ENCODE measurements at places on chromosomes 7 and 10.

DNA sequence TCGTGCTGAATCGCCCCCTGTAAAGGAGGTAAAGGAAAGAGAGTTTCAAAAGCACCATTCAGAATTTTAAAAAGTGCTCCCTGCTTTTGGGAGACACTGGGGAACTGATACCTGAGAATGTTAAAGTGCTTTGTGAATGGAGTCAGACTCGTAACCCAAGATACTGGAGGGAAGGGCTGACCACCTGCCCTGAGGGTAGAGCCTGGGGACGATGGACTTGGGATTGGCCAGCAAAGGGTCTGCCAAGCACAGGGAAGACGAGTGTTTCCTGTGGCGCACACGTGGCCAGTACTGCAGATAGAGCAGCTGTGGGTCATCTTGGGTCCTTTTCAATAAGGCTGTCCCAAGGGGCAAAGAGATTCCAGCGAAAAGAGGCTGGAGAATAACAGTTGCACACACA lies 1284.1 kb upstream of the AUTS2 start:
- DNase-seq = no peak

DNA sequence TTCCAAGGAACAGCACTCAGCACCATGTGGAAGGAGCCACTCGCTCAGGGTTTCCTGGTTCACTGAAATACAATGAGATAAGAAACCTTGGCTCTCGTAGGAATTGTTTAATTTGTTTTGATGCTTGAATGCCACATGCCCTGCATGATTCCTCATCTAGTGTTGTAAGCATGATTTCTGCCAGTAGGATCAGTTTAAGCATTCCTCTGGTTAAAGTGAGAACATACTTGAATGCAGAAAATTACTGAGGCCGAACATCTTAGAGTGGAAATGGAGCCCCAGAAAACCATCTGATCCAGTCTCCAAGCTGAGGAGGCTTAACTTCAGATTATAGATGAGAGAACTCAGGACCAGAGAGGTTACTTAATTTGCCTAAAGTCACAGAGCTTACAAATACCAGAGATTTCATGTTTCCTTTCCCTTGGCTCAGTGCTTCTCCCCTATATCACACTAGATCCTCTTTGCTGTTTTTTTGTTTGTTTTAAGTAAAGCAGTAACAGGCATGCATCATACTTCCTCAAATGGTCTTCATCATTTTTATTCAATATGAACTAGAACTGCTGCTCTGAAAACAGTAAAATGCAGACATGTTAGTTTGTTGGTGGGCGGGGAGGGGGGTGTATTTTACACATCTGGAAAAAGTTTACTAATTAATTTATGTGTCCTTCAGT lies 125.1 kb downstream of the ADAM12 start:
- no peak for DNase-seq

- DNase-seq = no peak
These were observed 595.3 kb upstream of the MGMT start for GRCh38 chr10:128871671-128872231.

- DNase-seq = no peak
These were observed 11.8 kb downstream of the MET start for GRCh38 chr7:116683786-116684185.

DNA sequence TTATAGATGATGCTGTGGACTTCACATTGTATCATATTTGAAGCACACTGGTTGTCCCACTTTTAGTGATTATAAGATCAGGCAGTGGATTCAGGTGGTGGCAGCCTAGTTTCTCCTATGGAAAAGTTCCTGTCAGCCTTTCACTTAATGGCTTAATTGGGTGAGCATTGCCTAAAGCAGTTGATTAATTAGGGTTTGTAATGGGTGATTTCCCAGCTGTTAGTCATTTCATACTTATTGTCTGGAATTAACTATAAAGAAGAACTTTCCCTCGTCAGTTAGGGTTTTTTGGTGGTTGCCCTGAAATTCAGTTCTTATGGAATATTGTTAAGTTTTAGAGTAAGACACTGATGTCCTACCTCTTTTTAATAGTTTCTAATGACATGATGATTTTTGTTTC lies 78.8 kb downstream of the SLC25A40 start:
- DNase-seq = no peak

DNA sequence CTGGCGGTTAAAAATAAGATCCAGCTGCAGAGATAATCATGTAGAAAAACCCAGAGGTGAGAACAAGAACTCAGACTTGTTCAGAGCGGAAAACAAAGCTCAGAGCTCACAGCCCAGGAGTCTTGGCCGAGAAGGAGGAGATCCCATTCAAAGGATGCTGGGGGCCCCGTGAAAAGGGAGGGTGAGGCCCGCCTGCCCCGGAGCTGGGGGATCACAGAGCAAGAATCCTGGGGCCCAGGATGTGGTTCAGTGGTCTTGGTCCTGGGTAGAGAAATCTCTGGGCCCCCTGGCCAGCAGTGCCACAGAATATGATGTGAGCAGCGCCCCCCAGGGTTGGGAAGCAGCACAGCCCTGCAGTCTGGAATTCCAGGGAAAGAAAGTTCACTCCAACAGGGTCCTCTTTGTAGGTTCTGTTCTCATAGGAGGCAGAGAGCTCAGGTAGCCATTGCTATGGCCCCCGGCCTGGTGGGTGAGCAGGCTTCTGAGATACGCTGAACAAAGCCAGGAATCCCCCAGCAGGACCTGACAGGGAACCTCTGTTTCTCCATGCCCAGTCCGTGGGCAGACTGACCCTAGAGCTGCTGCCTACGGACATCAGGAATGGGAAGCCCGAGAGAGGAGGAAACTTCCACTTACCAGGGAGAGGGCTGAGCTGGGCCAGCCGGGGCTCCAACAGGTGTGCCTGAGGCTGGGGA lies 77.7 kb upstream of the GNA12 start:
- DNase-seq = no peak

DNA sequence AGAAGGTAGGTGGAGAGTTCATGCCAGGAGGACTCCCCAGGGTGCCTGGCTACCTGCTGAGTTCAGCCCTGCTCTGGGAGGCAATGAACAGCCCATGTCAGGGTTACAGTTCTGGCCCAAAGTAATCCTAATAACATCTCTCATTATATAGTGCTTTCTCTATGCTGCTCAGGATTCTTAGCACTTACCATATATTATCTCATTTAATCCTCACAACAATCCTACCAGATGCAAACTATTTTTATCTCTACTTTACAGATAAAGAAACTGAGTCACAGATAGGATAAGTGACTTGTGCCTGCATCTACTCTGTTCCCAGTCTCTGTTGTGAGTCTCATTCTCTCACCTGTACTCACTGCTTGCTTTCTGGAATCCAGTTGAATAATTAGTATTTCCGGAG lies 105.1 kb upstream of the NFE2L3 start:
- no peak for DNase-seq

DNA sequence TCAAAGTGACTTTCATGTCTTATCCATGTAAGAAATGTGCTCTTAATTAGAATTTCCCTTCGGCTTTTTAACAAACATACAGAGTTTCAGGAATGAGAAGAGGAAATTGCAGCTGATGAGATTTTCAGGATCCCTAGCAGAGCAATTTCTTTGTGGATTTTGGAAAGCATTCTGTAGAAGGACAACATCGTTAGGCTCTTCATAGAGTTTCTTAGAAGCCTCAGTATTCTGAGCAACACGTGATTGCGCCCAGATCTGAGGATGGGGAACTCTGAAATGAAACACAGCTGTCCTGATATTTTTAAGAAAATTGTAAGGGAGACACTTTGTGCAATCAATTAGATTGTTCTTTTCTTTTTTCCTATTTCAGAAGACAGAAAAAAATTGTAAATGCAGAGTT lies 85.8 kb downstream of the LHFPL3 start:
- no peak for DNase-seq

DNA sequence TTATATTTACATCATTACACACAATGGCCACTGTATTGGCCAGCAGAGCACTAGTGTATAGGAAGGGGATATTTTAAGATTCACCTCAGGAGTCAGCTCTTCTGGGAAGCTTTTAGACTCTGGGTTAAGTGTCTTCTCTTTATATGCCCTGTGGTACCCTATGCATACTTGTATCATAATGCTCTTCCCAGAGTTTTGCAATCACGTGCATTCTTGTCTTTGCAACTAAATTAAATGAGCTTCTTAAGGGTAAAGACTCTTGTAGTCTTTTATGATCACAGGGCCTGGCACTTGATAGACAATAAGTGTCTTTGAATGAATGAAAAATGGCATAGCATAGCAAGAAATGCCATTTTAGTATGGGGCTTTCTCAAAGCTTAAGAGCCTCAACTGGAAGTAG lies 35.4 kb upstream of the ARMS2 start:
- no peak for DNase-seq

DNA sequence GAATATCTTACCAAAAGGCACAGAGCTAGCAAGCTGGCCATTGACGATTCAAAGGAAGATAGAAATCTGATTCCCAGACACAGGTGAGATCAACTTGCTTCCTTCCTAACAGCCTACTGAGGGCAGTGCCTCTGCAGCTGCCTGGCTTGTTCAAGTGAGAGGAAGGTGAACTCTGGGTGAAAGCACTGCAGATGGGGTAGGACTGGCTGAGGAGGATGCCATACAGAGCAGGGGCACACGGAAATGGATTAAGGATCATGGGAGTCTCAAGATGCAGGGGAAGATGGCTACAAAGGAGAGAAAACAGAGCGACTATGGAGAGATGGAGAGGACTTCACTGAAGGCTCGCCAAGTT lies 34.4 kb upstream of the GPAM start:
- no peak for DNase-seq

- DNase-seq = no peak
These were observed 13.0 kb upstream of the NDUFA5 start for GRCh38 chr7:123570390-123571182.

- no peak for DNase-seq
These were observed 236.9 kb downstream of the SLC25A13 start for GRCh38 chr7:96084881-96085553.

DNA sequence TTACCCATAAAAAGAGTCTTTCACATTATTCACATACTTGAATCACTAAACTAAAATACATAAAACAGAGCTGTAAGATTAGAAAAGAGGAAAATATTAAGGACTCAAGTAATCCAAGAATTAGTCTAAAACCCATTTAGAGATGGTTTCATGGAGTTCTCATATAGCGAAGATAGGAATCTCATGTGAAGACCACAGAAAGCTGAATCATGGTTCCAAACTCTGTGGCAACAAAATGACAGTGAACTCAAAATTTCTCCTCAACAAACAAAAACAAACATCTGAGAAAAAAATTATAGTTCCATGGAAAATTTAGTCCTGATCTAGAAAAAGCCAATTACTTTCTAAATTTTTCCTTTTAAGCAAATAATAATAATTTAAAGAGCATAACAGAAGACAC lies 34.6 kb downstream of the BAZ1B start:
- DNase-seq = no peak

DNA sequence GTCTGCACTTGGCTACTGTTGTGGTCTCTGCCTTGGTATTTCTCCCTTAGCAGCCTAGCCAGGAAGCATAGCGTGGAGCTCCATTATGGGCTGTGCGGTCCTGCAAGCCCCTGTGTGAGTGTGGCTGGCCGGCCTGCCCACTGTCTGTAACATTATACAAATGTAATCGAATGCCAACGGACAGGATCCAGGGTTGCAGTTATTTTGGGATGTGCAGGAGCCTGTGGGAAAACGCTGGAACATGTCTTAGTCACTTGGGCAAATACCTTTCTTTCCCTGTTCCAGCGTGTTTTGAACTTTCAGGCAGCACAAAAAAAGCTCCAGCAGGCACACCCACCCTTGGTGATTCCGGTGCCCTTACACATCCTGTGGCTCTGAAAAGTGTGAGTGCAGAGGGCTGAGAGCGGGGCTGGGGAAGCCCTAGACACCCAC lies 29.5 kb downstream of the BAG3 start:
- no peak for DNase-seq

DNA sequence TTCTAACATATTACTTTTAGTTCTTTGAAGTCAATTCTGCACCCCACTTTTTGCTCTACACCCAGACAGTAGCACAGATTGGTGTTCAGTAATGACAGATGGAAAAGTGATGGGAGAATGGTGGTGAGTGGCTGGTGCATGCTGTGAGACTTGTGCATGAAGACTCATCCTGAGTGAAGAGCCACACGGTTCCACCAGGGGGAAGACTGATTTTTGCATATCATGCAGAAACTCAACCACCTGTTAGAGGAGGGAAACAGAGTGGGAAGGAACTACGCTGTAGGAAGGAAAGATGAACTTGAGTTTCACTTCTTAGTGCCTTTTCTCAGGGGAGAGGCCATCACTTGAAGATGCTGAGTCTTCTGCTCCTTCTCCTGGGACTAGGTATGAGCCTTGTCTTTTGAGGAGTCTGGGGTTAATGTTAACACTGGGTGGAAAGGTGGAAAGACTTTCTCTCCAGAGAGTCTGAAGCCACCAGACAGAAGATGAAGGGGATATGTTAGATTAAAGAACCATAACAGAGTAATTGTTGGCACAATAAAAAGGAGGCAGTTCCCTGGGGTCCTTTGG lies 9.3 kb upstream of the PRSS1 start:
- DNase-seq = no peak

DNA sequence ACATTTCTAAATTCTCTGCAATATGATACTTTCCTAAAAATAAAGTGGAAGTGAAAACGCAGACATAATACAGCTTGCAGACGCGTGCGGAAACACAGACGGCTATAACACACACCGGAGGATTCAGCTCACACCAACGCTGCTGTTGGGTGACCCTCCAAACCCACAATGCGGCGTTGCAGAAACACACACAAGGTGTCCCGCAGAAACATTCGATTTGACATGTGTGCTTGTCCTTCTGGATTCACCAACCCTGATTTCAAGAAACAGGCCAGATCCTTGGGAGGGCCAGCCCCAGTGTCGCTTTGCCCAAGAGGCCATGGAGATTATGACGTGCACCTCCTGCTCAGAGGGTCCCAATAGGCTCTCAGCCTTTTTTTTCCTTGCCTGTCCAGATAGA lies 136.7 kb upstream of the TCERG1L start:
- no peak for DNase-seq

GRCh38 chr7:80552031-80552694 lies 40.3 kb upstream of the GNAT3 start:
- no peak for DNase-seq

DNA sequence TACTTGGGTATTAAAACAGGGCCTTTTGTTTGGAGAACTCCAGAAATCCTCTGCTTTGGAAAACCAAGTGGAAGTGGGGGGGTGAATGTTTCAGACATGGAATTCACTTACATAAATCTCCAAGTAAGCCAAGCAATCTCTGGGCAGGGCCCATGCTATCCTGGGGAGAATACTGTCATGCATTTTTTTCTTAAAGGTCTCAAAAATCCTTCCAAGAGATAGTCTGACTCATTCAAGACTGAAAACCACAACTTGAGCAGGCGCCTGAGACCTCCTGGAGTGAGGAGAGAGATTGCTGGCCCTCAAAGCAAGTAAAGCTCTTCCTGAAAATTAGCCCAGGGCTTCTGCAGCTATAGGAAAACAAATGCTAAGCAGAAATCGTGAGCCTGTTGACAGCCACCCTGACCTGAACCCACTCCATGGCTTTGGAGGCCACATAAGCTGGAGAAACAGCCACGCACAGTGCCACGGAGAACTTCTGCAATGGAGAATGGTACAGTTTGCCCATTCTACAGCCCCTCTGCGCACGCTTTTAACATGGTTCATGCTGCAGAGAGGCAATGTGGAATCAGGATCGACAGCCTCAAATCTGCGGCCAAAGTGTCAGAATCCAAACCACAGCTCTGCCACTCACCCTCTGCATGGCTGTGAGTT lies 203.1 kb upstream of the AUTS2 start:
- no peak for DNase-seq

Data from D721Med (cell line).